ENCODE measurements at places on chromosomes 4 and X. TPM values are rescaled to one million over a fixed set of nuclear protein-coding genes. Genes with fewer than 3 reads are reported as not detected.

DNA sequence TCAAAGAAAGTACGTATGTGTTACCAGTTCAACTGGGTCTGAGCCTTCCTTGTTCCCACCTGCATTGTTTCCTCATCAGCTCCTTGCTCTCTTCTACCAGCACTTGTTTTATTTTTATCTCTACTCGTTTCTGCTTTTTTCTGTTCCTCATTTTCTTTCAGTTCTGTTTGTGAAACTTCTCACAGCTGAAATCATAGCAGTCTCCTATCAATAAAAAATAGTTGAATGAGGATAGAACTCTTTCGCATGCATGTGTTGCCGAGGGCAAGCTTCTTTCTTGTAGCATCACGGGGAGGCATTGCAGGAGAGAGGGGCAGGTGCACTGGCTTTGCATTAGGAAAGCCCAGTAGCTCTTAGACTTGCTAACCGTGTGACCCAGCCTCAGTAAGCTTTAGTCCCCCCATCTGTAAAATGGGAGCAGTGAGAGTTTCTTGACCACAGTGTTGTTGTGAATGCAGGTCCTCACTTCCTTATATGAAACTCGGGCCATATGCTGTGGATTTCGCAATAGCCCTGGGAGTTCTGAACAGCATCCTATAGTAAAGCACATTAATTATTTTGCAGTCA, 24.7 kb downstream of the OFD1 start:
- no peak for DNase-seq

DNA sequence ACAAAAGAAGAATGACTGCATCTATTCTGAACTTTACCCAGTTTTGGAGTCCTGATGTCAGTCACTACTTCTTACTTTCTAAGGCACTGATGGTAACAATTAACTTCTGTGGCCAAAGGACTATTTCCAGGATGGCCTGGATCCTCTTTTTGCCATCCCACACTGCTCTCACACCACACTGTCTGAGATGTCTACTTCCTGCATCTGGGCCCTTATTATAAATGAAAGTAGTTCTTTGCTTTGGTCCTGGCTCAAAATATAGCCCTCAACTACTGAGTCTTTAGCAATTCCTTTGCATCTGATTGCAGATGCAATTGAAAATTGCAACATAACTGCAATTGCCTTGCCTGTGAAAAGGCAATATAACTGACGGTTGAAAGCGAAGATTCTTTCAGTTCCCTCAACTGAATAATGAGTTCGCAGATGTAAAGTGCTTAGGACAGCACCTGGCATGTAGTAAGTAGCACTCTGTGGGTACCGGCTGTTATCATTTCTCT, 44.2 kb downstream of the COQ2 start:
- DNase-seq = no peak

Gene ZNF185
- total RNA-seq = 7.0 TPM

DNA sequence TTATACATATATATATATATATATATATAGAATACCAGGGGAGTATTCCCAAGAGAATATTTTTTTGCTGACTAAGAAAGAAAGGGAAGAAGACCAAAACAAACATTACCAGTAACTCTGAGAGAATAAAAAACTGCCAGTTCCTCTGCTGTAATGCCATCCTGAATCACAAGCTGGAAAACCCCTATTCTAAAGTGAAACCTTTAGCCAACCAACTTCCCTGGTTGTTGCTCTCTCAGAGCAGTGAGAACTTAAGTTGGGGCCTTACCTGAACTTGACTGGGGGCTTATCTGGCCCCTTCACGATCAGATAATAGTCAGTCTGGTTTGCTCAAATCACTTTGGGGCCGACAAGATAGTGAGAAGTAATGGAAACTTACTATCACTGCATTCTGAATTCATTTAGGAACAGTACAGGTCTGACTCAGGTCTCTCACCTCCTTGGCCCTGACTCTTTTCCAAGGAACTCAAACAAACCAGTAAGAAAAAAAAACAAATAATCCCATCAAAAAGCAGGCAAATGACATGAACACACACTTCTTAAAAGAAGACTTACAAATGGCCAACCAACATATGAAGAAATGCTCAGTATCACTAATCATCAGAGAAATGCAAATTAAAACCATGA, 62.5 kb downstream of the CD40LG start:
- no peak for DNase-seq

DNA sequence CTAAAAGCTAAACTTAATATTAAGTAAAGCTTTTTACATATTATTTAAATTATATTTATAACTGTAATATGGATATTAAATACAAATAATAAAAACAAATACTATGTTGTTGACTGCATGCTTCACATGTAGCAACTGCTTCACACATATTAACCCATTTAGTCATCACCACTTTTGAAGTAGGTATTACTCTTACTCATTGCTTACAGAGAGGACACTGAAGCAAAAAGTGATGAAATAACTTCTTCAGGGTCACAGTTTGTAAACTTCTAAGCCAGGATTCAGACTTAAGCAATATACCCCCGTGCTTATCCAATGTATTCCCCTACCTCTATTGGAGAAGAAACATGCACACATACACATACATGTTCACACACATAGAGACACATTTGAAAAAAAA, 166.6 kb downstream of the DKK2 start:
- DNase-seq = no peak

Gene DMRTC1
- total RNA-seq = not detected

Gene LRCH2
- 3.5 TPM for total RNA-seq

Gene ARHGAP36
- total RNA-seq = not detected

- no peak for DNase-seq
Observed at GRCh38 chrX:56588397-56589188, 25.2 kb downstream of the UBQLN2 start.

GRCh38 chr4:10105421-10105820, 11.2 kb downstream of the WDR1 start:
- no peak for DNase-seq

DNA sequence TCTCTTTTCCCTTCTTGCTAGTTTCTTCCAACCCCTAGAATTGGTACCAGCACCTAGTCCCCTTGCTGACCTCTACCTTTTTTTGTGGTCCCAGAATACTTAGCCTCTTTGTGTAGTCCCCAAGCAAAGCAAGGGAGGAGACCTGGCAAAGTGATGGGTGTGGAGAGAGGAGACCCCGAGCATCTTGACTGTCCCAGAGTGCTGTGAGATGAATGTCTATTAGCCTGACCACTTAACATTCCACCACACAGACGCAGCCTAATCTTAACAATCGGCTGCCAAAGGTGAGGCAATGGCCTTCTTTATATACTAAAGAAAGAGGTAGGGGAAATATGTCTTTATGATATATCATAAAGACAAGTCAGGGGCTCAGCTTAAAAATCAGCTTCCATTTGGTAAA, 55.9 kb downstream of the TRIM2 start:
- DNase-seq = no peak

DNA sequence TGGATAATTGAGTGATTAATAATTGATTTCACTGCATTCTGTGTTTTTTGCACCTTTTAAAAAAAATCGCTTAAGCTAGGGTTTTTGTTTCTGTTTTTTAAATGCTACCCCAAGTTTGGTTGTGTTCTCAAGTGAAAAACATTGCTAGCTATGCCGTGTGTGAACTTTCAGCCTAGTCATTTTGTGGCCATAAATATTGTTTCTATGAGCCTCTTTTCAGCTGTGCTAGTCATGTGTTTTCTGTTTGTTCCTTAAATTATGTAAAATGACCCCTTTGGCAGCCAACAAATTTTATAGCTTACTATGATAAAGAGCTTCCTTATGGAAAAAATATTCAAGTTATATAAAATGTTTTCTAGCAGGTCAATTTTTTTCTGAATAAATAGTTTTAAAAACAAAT, 59.1 kb downstream of the GALNT7 start:
- DNase-seq = no peak

DNA sequence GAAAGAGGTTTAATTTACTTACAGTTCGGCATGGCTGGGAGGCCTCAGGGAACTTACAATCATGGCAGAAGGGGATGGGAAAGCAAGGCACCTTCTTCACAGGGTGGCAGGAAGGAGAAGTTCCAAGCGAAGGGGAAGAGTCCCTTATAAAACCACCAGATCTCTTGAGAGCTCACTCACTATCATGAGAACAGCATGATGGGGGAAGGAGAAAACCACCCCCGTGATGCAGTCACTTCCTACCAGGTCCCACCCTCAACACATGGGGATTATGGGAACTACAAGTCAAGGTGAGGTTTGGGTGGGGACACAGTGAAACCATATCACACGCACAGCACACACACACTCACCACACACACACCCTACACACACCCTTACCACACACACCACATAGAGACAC, 104.3 kb downstream of the DCTD start:
- no peak for DNase-seq

Gene ZNF711
- 0.38 TPM for total RNA-seq

DNA sequence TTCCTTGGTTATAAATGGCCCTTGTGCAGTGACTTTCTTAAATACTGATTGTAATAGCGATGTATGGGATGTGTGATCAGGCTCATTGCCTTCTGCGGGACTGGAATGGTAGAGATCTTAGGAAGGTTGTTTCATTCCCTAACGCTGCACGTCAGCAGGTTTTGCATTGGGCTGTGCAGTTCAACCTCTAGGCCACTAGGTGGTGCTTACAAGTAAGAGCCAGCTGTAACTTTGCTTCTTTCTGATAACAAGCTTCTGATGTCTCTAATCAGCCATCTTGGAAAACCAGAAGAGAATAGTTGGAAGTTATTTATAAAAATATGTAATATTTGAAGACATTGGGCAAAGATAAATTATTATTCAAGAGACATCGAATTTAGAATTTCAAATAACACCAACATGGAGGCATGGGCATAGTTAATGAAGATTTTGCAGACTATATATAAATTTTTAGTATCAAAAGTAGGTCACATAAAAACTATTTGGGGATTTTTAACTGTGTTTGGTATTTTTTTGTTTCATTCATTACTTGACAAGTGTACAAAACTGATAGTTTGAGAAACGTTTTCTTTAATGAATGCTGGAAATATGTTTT, 339.7 kb upstream of the PCDH7 start:
- no peak for DNase-seq

GRCh38 chr4:174398728-174399127, 115.0 kb downstream of the CEP44 start:
- no peak for DNase-seq

Gene FSTL5
- not detected for total RNA-seq

- no peak for DNase-seq
Observed at GRCh38 chr4:121654738-121655137, 42.0 kb downstream of the ANXA5 start.

DNA sequence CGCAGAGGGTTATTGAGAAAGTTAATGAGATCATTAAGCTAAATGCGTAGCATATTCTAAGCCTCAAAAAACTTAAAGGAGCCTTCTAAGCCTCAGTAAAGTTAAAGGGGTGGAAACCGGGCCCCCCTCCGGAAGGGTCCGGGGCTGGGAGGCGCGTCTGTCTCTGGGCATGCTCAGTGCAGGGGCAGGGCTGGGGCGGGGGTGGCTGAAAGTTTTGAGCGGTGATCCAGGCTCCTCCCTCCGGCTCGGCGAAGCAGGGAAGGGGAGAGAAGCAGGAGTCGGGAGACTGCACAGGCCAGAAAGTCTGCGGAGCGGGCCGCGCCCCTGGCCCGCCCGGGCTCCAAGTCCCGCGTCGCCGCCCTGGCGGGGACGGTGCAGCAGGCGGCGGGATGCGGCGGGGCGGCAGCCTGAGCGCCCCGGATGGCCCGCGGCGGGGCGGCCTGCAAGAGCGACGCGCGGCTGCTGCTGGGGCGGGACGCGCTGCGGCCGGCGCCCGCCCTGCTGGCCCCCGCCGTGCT, at the start of gene EVC:
EVC (plus strand) TSS at position 241 of the 518 bp plus-strand sequence; CDS start at position 421, 180 bp downstream.
- peak; percentile 51 for DNase-seq

- no peak for DNase-seq
Observed at GRCh38 chrX:97016106-97016505, 132.4 kb downstream of the RPA4 start.

DNA sequence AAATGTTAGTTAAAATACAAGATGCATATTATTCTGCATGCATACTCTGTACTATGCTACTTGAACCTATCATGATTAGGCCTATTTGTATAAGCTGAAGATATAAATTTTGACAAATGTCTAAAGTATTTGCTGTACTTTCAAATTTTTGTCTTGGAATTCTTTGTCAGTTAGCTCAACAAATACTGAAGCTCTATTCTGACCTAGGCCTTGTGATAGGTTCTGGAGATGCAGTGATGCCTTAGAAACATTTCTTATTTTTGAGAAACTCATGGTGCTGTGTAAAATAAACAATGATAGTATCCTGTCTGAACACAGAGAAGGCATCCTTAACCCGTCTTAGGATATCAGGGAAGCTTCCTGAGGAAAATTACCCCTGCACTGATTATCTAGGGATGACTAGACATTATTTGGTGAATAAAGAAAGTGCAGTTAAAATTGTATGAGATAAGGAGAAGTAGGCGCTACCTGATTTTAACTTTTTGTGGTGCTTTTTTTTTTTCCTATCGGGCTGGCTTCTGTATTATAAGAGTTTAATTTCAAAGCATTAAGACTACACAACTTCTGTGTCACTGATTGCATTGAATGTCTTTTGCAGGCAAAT, 43.4 kb downstream of the MOB1B start:
- DNase-seq = no peak

DNA sequence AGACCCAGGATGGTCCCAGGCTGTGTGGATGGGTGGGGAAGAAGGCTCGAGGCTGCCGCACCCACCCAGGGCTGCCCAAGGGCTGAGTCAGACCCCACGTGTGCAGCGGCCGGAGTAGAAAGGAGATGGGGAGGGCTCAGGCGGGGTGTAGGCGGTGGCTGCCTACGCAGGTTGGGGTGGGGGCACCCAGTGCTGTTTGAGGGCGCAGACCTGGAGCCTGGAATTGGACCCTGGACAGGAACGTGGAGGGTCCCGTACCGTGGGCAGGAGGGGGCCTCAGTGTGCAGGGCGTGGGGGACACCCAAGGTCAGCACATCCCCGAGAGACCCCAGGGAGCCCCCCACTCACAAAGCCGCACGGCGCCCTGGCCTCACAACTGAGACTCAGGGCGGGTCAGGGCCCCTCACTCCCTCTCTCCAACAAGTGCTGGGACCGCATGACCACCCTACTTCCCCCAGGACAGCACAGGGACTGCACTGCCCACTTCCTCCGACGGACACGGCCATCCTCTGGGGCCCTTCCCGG, 79.9 kb downstream of the FAM53A start:
- DNase-seq = no peak

DNA sequence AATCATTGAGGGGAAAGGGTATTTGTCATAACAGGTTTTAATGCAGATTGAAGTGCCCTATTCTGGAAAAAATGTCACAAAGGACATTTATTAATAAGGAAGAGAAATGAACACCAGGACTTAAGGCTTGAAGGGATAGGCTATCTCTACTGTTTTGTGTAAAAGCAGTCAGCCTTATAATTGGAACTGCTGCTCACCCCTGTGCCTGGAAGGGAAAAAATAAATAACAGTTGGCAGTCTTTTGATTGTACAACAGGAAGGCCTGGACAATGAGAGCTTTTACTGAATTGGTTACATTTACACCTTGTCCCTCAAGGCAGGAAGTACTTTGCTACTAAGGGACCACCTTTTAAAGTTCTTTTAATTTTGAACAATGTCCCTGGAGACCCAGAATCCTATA, 17.8 kb upstream of the MAGED4 start:
- no peak for DNase-seq

Gene CENPVL1
- total RNA-seq = not detected

DNA sequence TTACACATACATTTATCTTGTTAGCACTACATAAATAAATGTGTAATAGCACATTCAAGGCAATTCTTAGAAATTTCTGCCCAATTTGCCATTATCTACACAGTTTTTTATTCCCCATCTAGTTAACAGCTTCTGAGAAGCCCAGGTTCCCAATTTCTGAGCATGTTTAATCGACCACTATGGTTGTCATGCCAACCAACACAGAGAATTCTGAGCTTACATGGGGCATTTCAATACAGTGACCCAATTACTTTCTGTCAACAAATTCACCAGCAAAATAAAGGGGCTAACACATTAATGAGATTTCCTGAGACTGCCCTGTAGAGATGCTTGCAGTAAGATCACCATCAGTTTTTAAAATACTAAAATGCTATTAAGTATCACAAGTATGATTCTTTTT, 22.0 kb downstream of the GPM6A start:
- DNase-seq = no peak

Gene GAGE12E
- total RNA-seq = not detected
